ENCODE measurements at places on chromosomes 1 and 21. TPM values are rescaled to one million over a fixed set of nuclear protein-coding genes. Genes with fewer than 3 reads are reported as not detected.
A peak's percentile ranks its signal among the peaks of the same experiment; 100 is the strongest.

- DNase-seq: peak; percentile 14
- H3K4me3 ChIP-seq: peak overlapping the region; percentile 59
- H3K4me1 ChIP-seq: peaks cover 63% of the 10 kb centered on the region
- H3K36me3 ChIP-seq: peaks cover 5% of the 10 kb centered on the region
- H3K27me3 ChIP-seq: peaks cover 7% of the 10 kb centered on the region
- no peak overlapping the region for H3K27ac ChIP-seq
These were observed 160.1 kb upstream of the COL6A1 start for GRCh38 chr21:45821315-45821962.

HHAT gene
- 1.2 TPM for total RNA-seq

GRCh38 chr1:26078286-26079177, 11.1 kb upstream of the TRIM63 start:
- no peaks in the 10 kb centered on the region for H3K4me1 ChIP-seq
- H3K27ac ChIP-seq: no peak overlapping the region
- H3K4me3 ChIP-seq: no peak overlapping the region
- no peaks in the 10 kb centered on the region for H3K36me3 ChIP-seq
- H3K27me3 ChIP-seq: no peaks in the 10 kb centered on the region

- no peak overlapping the region for H3K4me3 ChIP-seq
- DNase-seq: no peak
- no peaks in the 10 kb centered on the region for H3K36me3 ChIP-seq
These were observed 42.9 kb downstream of the BATF3 start for GRCh38 chr1:212656730-212657129.

DNA sequence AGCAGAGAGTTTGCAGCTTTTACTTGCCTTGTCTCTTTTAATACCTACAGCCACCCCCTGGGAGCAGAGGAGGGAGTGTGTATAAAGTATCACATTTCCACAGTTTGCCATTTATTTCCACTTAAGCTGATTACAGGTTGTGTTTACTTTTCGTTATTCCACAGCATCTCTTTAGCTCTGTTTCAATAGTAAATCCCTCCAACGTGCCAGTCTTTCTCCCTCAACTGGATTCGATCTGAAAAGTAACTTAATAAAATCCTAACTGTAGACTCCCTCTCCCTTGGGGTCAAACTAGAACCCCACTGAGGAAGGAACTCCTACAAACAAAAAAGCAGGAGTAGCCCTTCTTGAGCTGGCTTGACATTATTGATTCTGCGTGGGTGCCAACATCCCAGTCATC, 3.1 kb upstream of the FCGR2A start:
- peaks cover 20% of the 10 kb centered on the region for H3K4me1 ChIP-seq
- no peak overlapping the region for H3K4me3 ChIP-seq
- no peaks in the 10 kb centered on the region for H3K36me3 ChIP-seq
- H3K27me3 ChIP-seq: peaks cover 33% of the 10 kb centered on the region
- H3K27ac ChIP-seq: no peak overlapping the region
- DNase-seq: no peak

DNA sequence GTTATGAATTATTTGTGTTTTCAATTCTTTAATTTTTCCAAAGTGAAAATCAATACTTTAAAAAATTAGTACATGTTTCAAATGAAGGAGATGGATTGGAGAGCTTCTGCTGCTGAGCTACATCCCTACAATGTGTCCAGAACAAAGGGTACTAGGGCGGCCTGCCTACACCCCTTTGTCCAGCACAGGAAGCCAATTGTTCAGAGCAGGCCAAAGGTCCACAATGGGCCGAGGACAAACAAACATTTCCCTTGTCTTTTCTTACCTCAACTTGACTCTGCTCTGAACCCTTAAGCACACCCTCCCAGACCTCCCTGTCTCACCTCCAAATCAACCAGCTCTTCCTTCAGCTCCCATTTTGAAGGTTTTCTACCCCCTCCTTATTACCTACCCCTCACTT, 39.4 kb upstream of the CAMK1G start:
- no peak overlapping the region for H3K27ac ChIP-seq
- peaks cover 34% of the 10 kb centered on the region for H3K27me3 ChIP-seq
- DNase-seq: no peak
- no peak overlapping the region for H3K4me3 ChIP-seq

SPOCD1 gene
- 0.74 TPM for total RNA-seq

ARHGAP30 gene
- 198 TPM for total RNA-seq

- no peaks in the 10 kb centered on the region for H3K4me1 ChIP-seq
- DNase-seq: no peak
- no peaks in the 10 kb centered on the region for H3K27me3 ChIP-seq
- H3K36me3 ChIP-seq: no peaks in the 10 kb centered on the region
These were observed 348.8 kb upstream of the DAB1 start for GRCh38 chr1:57772580-57773195.

DENND2C gene
- total RNA-seq: 2.2 TPM
